Smooth muscle cell of the coronary artery (primary cell): ENCODE measurements at places on chromosomes 2 and 18. TPM values are rescaled to one million over a fixed set of nuclear protein-coding genes. Genes with fewer than 3 reads are reported as not detected.

Gene UGT1A8
- under 0.01 and 0.08 TPM in 2 replicates for total RNA-seq

Gene RND3
- 287 and 474 TPM in 2 replicates for total RNA-seq

Gene CD28
- total RNA-seq: under 0.01 TPM in 1 of 2 replicates, not detected in the other

Gene ANXA4
- total RNA-seq: 48.2 and 234 TPM in 2 replicates

Gene SP5
- total RNA-seq: not detected in 2 replicates

Gene DSC2
- total RNA-seq: 0.23 TPM in 1 of 2 replicates, not detected in the other

Gene MERTK
- total RNA-seq: 0.23 and 0.90 TPM in 2 replicates

Gene RTN4
- total RNA-seq: 113 and 127 TPM in 2 replicates

Gene DLGAP1
- total RNA-seq: 2.9 TPM in 1 of 2 replicates, not detected in the other

Gene RAX
- not detected in 2 replicates for total RNA-seq

Gene AGXT
- not detected in 2 replicates for total RNA-seq

Gene ITGB6
- 0.15 TPM in 1 of 2 replicates, not detected in the other for total RNA-seq

Gene CD8B
- not detected in 2 replicates for total RNA-seq

Gene HTR2B
- total RNA-seq: 14.8 and 35.6 TPM in 2 replicates

Gene ADGRF3
- under 0.01 TPM in 1 of 2 replicates, not detected in the other for total RNA-seq

Gene SIX2
- total RNA-seq: 0.38 and 0.47 TPM in 2 replicates

Gene BCL2
- 0.60 and 7.3 TPM in 2 replicates for total RNA-seq

Gene RUFY4
- 0.08 TPM in 1 of 2 replicates, not detected in the other for total RNA-seq

Gene FSHR
- total RNA-seq: not detected in 2 replicates

Gene WDPCP
- total RNA-seq: 8.3 and 9.0 TPM in 2 replicates
